ENCODE measurements at places on chromosomes 2 and 18.

DNA sequence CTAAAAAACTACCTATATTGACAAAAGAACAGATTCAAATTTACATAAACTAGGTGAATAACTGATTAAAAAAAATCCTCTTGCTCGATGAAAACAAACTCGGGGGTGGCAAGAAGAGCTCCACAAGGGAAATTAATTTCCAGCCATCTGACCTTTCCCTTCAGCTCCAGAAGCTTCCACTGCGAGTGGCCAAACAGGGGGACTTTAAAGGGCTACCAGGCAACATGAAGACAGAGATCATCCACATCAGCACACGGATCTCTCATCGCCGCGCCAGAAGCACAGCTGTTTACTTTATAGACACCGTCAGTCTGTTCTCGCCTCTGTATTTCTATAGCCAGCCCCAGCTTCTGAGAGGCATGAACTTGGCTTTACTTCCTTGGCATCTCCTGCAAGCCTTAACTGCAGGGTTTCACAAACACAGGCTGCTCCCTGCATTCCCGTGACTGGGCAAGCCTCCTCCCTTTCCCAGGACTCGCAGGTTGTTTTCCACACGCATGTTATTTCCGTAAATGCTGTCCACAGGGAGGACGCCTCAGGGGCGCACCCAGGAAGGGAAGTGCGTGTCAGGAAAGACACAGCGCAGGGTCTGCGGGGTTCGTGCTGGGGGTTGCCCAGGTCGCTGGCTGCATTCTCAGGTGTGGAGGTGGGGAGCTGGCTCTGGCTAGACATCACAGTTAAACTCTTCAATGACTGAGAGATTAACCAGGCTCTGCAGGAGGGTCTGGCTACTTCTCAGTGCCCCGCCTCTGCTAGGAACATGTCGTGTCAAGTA is 85.0 kb downstream of the USP40 start:
- no peak for DNase-seq

GRCh38 chr2:29075894-29076705 is 1.8 kb upstream of the PCARE start:
- no peak for DNase-seq

DNA sequence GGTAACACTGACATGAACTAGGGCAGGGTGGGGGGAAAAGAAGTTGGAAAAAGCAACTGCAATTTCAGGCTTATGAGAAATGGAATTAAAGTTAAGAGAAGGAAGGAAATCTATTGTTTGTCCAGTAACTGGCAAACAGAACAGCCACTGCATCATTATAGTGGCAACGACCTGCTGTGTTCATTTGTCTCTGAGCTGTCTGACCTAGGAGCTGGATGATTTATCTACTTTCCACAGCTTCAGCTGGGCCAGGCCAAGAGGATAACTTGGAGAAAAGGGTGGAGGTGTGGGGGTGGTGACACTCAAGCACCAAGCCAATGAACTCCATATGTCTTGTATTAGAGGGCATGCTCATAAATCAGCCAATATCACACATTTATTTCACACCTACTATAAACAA is 291.5 kb upstream of the KLHL29 start:
- DNase-seq = no peak

DNA sequence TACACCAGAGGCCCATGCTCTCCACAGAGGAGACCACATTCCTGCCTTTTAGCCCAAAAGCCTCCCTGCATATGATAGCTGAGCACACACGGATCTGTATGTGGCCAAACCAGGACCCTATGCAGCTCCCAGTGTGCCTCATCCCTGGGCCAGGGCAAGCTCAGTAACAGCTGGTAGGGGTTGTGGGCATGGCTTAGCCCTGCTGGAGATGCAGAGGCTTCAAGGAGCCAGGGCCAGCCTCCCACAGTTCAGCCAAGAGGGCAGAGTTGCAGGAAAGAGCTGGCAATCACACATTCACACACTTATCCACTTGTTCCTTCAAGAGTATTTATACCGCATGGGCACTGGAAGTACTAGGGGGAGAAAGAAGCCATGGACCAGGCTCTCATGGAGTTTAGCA is 1.6 kb upstream of the LIMS2 start:
- no peak for DNase-seq

DNA sequence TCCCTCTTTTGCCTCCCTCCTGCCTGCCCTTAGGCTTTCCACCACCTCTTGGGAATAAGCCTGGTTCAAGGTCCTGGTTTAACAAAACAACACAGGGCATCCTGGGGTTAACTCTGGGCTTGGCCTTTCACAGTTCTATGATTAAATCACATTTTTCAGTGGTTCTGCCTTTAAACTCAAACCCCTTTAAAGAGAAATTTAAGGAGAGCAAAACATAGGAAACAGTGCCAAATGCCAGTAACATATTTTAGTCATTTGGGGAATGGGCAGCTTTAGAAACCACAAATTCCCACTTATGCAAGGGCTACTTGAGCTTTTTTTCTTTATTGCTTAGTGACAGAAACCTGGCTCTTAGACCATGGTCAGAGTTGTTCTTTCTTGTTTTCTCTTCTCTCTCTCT is 112.2 kb upstream of the FZD5 start:
- no peak for DNase-seq

Data from NCI-H187 treated with DMSO at 0.1 percent for 48 hours (cell line).